Fibroblast of the aortic adventitia (primary cell): ENCODE measurements at places on chromosomes 3 and 15. TPM values are rescaled to one million over a fixed set of nuclear protein-coding genes. Genes with fewer than 3 reads are reported as not detected.

The AHSG gene
- not detected in 2 replicates for total RNA-seq

The SELENOK gene
- total RNA-seq, result 18.3 and 25.9 TPM in 2 replicates

The TNFSF10 gene
- 1.1 and 5.0 TPM in 2 replicates for total RNA-seq

The MYL3 gene
- total RNA-seq, result not detected in 2 replicates

The KY gene
- total RNA-seq, result 1.6 and 10.5 TPM in 2 replicates

The IFT122 gene
- 21.4 and 38.0 TPM in 2 replicates for total RNA-seq

The FETUB gene
- total RNA-seq, result not detected in 2 replicates

The INSYN1 gene
- total RNA-seq, result 1.2 and 5.5 TPM in 2 replicates

The NAALADL2 gene
- total RNA-seq, result 11.4 and 54.5 TPM in 2 replicates

The SIDT1 gene
- total RNA-seq, result not detected in 2 replicates

The RTP3 gene
- not detected in 2 replicates for total RNA-seq

The ISLR2 gene
- total RNA-seq, result 0.36 and 0.90 TPM in 2 replicates

The TGM5 gene
- total RNA-seq, result not detected in 2 replicates

The FLNB gene
- total RNA-seq, result 44.0 and 69.0 TPM in 2 replicates

The ALS2CL gene
- total RNA-seq, result 0.16 and 0.18 TPM in 2 replicates
